ENCODE measurements at places on chromosomes 6 and 20. TPM values are rescaled to one million over a fixed set of nuclear protein-coding genes. Genes with fewer than 3 reads are reported as not detected.

DNA sequence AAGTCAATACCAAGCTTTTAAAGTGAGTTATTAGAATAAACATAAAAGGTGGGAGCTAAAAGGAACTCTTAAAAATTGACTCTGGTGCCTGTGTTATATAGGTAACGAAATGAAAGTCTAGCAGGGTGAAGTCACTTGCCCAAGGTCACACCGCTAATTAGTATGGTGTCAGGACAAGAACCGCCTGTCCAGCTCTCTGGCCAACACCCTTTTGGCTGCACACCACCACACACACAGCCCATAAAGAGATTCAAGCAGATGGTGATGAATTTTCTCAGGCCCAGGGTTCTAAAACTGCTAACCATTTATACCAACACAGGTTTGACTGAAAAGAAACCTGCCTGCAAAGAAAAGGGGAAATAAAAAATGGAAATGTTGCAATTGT, 20.2 kb downstream of the GFOD1 start:
- H3K27ac ChIP-seq, result peak overlapping the region; percentile 26
- H3K4me1 ChIP-seq, result peaks cover 99% of the 10 kb centered on the region
- peaks cover 1% of the 10 kb centered on the region for H3K36me3 ChIP-seq
- H3K27me3 ChIP-seq, result no peaks in the 10 kb centered on the region
- no peak overlapping the region for H3K4me3 ChIP-seq
- DNase-seq, result no peak

GRCh38 chr20:23086056-23086566, at the start of gene CD93:
CD93 (minus strand) TSS chr20:23086324; CDS start chr20:23086192, 132 bp downstream.
- peaks cover 35% of the 10 kb centered on the region for H3K4me1 ChIP-seq
- no peak within 1 kb of the TSS for H3K4me3 ChIP-seq

DNA sequence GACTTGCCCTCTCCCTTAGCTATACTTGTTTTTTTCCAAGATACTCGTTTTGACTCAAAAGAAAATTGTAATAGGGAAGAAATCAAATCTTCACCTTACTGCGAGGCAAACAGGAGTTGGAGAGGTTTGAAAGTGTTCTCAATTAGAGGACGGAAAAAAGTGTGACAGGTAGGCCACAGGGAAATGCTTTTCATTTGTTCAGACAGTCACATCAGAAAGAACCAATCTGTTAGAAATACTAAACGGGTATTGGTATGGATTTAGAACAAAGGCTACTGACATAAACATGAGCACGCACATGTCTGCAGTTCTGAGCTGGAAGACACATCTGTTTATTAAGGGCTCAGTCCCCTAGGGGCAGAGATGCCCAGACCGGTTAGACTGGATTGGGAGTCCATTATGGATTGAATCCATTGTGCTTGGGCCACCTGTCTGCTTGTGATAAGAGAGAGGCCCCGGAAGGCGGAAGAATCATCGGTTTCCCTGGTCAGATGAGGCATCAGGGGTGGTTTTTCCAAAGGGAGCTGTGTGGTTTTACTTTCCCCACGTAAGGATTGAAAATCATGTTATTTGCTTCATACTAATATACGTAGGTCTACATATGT, 220.9 kb upstream of the MYLIP start:
- H3K27me3 ChIP-seq, result no peaks in the 10 kb centered on the region
- no peak overlapping the region for H3K4me3 ChIP-seq
- peaks cover 25% of the 10 kb centered on the region for H3K4me1 ChIP-seq
- no peaks in the 10 kb centered on the region for H3K36me3 ChIP-seq
- no peak overlapping the region for H3K27ac ChIP-seq
- no peak for DNase-seq

DNA sequence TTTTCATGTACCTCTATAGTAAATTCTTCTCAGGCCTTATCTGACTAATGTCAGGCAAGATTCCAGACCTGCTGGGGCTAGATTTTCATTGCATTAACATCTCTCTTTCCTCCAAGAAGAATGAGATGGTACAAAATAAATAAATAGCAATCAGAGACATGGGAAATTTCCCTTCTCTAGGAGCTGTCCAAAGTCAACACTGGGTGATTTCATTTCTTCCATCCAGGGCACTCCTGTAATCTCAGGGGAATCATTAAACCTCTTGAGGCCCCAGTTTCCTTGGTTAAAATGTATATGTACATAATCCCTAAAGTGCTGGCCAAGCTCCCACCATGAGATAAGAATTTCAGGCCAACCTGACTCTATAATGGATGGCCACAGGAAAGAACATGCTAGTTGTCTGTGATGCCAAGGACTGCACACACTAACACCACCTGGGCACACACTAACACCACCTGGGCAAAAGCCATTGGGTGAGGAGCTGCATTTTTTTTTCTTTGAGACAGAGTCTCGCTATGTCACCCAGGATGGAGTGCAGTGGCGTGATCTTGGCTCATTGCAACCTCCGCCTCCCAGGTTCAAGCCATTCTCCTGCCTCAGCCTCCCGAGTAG, 912 bp downstream of the IL17F start:
- no peaks in the 10 kb centered on the region for H3K36me3 ChIP-seq
- DNase-seq, result no peak
- H3K4me1 ChIP-seq, result no peaks in the 10 kb centered on the region
- no peak overlapping the region for H3K4me3 ChIP-seq

DNA sequence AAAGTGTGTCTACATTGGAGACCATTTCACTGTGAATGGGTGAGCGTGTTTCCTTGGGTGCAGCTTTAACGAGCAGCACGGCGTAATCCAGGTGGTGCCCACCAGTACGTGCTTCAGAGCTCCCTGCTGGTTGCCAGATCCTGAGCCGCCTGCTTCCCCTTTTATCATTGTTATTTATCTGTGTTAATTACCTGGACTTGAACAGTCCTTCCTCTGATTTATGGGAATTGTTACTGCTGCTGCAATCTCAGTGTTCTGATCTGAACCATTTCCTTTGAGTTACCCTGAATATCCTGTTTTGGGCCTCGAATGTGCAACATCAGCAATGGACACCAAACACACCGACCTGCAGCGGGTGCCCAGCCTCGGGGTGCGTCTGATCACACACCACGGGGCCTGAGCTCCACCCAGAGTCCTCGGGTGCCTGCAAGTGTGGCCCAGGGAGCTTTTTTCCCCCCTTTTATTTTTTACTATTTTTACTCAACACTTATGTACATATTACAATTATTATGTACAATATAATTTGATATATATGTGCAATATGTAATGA, 81.3 kb downstream of the RPP40 start:
- H3K4me3 ChIP-seq, result no peak overlapping the region
- no peak for DNase-seq
- H3K27me3 ChIP-seq, result no peaks in the 10 kb centered on the region
- no peaks in the 10 kb centered on the region for H3K36me3 ChIP-seq

GRCh38 chr6:90253631-90254030, 43.0 kb downstream of the BACH2 start:
- no peak overlapping the region for H3K4me3 ChIP-seq
- DNase-seq, result no peak
- peaks cover 5% of the 10 kb centered on the region for H3K4me1 ChIP-seq
- no peaks in the 10 kb centered on the region for H3K36me3 ChIP-seq
- H3K27me3 ChIP-seq, result no peaks in the 10 kb centered on the region

- H3K4me3 ChIP-seq, result no peak overlapping the region
- H3K27me3 ChIP-seq, result no peaks in the 10 kb centered on the region
- no peaks in the 10 kb centered on the region for H3K36me3 ChIP-seq
- no peak overlapping the region for H3K27ac ChIP-seq
- DNase-seq, result peak; percentile 50
These were observed 189.4 kb upstream of the RREB1 start for GRCh38 chr6:6918216-6918983.

GRCh38 chr20:10551732-10552724, 116.9 kb downstream of the SLX4IP start:
- H3K36me3 ChIP-seq, result no peaks in the 10 kb centered on the region
- H3K27me3 ChIP-seq, result no peaks in the 10 kb centered on the region
- H3K4me3 ChIP-seq, result no peak overlapping the region
- no peak for DNase-seq
- peaks cover 52% of the 10 kb centered on the region for H3K4me1 ChIP-seq

The BFSP1 gene
- total RNA-seq, result not detected

The MICA gene
- total RNA-seq, result not detected

The ENPP5 gene
- not detected for total RNA-seq

The WFDC5 gene
- not detected for total RNA-seq

The RBM24 gene
- total RNA-seq, result not detected

All from Karpas-422 (cell line).